ENCODE measurements at places on chromosomes 12 and 14. TPM values are rescaled to one million over a fixed set of nuclear protein-coding genes. Genes with fewer than 3 reads are reported as not detected.

The GALNT8 gene
- 0.26 TPM for total RNA-seq

The CHURC1 gene
- 112 TPM for total RNA-seq

The CABP1 gene
- 1.6 TPM for total RNA-seq

The DAZAP2 gene
- total RNA-seq = 95.8 TPM

The PLCZ1 gene
- not detected for total RNA-seq

The CPM gene
- total RNA-seq = 5.9 TPM

The OR6C2 gene
- total RNA-seq = not detected

The HELB gene
- total RNA-seq = 0.60 TPM

The TRMT5 gene
- 11.2 TPM for total RNA-seq

The VASH1 gene
- 6.0 TPM for total RNA-seq

Data from psoas muscle (tissue), 8 donors.